ENCODE measurements at places on chromosomes 2 and 18.
A peak's percentile ranks its signal among the peaks of the same experiment; 100 is the strongest.

- DNase-seq = no peak
Measured at GRCh38 chr18:14922031-14922430, 174.1 kb downstream of the ANKRD30B start.

GRCh38 chr18:77857678-77858655 is 608.3 kb downstream of the GALR1 start:
- no peak for DNase-seq

GRCh38 chr2:33002863-33003262 is 56.1 kb downstream of the LTBP1 start:
- no peak for DNase-seq

- no peak for DNase-seq
Measured at GRCh38 chr18:28846958-28847357, 670.0 kb upstream of the CDH2 start.

DNA sequence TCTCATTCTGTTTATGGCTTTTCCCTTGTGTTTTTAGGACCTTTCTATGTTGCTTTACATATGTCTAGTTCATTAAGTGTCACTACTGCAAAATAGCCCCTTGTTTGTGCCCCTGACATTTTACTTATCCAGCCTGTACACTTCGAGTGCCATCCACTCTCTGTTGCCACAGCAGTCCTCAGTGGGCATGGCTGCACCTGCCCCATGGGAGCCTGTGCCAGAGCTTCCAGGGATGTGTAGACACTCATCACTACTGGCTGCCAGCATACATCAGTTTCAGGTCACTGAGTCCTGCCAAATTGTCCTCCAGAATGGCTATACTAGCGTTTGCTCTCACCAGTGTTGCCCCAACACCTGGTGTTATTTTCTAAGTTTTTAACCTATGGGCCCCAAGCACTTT is 80.4 kb downstream of the ARMC9 start:
- DNase-seq = no peak

GRCh38 chr2:234450431-234451124 is 46.3 kb downstream of the ARL4C start:
- DNase-seq = no peak

GRCh38 chr18:8001711-8002301 is 434.7 kb downstream of the PTPRM start:
- no peak for DNase-seq

GRCh38 chr2:3470166-3470651 is 49.1 kb downstream of the ADI1 start:
- DNase-seq = no peak

DNA sequence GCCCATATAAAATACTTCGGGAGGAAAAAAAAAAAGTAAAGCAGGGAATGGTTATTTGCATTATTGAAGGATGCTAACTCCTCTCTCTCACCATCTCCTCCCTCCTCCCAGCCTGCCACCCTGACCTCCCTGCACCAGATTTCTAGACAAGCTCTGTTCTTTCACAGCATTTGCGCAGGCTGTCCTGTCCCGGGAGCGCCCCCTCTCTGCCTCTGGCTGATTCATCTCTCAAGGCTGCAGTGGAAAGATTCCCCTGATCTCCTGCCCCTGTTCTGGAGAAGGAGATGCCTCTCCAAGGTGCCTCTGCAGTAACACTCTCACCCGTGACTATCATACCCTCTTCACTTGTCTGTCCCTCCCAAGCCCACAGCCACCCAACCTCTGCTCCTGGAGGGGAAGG is 38.5 kb downstream of the COL4A4 start:
- no peak for DNase-seq

- DNase-seq = no peak
Measured at GRCh38 chr2:219561179-219562048, 9.9 kb downstream of the OBSL1 start.

DNA sequence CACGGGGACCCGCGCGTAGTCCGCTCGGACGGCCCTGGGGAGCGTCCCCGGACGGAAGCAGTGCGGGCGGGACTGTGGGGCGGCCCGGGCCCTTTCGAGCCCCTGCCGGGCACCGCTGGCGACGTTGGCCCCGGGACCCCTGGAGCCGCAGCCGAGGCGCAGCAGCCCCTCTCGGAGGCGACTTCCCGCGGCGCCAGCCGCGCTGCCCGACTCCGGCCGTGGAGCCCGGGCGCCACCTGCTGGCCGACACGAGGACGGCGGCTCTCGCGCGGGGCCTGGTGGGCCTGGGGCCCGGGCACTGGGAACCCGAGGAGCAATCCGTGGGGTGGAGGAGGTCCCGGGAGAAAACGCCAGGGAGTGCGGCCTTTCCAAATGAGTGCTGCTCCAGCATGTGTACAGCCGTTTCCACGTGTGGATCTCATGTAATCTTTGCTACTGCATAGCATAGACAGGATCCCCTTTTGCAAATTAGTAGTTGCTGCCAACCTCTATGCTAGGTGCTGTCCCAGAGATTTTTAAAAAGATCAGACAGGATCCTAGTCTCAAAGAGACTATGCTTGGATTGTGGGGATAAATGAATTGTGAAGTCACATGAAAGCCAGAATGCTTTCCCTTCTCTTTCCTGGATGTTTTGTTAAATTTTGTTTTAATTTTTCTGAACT is 4.0 kb downstream of the ID2 start:
- peak; percentile 68 for DNase-seq

DNA sequence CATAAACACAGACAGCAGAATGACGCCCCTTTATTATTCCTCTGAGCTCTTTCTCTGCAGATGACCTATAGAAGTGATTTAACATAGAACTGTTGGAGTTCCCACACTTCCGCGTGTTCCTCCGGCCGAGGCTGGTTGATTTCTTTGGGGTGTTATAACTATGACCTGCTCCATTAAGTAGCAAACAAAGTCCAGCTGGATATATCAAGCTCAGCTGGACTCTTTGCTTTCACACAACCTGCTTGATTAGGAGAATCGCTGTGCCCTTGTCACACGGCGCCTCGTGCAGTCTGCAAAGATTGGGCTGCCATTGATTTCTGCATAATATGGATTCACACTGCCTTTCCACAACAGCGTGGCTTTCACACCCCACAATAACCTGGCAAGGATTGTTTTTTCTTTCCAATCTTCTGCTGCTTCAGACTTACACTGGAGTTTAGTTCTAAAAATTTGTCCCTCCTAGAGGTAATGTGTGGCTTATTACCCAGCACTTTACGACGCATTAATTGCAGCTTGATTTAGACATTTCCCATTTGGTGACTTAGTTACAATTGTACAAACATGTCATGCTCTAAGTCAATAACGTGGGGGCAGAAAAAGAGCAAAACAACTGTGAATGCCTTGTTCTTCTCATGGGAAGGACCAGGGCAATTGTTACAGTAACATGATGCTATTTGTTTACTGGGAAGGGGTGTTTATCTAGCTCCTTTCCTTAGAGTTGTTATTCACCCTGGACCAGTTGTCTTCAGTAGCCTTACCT is 485.7 kb downstream of the TXNL1 start:
- DNase-seq = no peak

DNA sequence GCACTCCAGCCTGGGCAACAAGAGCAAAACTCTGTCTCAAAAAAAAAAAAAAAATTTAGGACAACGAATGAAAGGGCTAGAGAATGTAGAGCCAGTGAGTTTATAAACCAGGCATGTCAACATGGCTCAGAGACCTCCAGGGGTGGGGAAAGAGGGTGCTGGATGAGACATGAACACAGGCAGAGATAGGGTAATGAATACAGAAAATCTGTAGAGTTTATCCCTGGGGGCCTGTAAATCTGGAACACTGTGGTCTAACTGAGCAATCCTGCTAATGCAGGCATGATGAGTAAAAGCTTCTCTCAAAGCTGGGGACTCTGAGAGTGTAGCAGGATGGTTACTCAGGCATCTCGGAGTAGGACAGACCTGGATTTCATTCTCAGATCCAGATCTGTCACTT is 59.2 kb upstream of the IGFBP2 start:
- no peak for DNase-seq

DNA sequence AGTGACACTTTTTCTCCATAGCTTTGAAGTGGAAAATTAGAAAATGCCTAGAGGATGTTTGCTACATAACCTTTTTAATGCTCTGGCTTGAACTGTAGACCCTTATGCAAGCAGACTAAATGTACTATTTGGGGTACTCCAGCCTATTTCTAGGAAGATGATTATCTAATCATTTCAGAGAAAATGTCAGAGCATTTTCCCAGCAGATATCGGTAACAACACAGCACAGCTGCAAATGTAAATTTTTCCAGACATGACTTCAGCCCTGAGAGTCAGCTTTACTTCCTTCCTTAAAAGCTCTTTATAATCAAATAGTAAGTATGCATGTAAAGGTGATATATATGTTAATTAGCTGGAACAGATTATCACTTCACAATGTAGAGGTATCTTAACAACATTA is 1647.1 kb downstream of the SUCLG1 start:
- no peak for DNase-seq

GRCh38 chr18:26696308-26696707 is 148.0 kb upstream of the KCTD1 start:
- DNase-seq = no peak

DNA sequence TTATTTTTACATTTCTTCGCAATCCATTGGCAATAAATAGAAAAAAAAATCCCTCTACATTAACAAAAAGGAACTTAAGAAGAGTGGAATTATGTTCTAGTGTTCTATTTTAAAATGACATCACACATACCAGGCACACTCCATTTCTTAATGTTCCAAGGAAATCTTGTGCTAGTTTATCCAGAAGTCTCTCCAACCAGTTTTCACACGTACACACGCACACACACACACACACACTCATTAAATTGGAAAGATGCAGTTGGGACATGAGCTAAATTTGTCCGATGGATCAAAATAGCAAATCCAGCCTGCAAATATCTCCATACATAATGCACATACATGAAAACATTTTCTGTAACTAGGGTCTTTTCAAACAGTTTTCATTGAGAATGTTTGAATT is 78.3 kb downstream of the KCNJ3 start:
- DNase-seq = no peak

- DNase-seq = no peak
Measured at GRCh38 chr2:60844105-60844504, 37.3 kb upstream of the REL start.

- DNase-seq = no peak
Measured at GRCh38 chr2:189505492-189505891, 64.2 kb downstream of the WDR75 start.

DNA sequence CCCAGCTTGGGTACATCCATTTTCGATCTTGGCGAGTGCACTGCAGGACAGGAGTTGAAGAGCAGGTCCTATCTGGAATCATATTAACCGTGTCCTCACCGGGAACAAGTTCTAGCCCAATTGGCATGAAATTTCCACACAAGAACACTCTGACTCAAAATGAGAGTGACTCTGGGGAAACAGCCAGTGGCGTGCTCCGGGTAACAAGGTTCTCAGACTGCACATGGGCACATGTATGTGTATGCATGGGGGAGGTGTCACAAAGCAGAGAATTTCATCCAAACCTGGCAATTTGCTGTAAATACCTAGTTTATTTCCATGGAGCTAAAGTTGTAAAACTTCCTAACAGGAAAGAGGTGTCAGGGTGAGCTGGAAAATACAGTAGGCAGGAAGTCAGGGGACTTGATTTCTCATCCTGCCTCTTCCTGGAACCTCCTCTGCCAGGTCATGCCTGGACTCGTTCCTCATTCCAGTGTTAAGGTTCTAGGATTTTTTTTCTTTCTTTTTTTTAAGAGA is 1.7 kb downstream of the TUBB6 start:
- no peak for DNase-seq

- no peak for DNase-seq
Measured at GRCh38 chr2:111975053-111975552, 76.7 kb downstream of the MERTK start.

DNA sequence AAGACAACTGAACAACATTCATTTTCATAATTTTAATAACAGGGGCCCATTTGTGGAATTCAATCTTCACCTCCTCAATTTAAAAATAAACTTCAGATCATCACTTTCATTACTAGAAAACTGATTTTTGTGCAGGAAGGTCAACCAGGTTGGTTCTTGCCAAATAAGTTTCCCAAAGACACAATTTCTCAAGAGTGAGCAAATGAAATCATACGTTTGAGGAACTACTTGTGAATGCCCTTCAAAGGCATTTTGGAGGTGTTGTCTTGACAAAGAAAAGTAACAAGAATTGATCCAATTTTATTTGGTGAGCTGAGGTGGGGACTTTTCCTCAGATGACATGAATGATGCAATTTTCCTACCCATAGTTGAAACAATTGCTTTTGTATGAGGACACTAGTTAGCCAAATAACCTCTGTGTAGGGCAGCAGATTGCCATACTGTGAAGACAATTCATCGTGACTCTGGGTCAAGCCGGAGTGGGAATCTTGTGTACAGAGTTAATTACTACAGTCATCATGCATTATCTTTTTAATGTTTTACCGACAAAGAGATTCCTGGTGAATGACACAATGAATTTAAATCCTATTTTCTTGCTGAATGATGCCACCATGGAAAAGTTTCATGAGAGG is 121.8 kb downstream of the TGFA start:
- no peak for DNase-seq

GRCh38 chr2:237693291-237693994 is 66.1 kb downstream of the LRRFIP1 start:
- no peak for DNase-seq

DNA sequence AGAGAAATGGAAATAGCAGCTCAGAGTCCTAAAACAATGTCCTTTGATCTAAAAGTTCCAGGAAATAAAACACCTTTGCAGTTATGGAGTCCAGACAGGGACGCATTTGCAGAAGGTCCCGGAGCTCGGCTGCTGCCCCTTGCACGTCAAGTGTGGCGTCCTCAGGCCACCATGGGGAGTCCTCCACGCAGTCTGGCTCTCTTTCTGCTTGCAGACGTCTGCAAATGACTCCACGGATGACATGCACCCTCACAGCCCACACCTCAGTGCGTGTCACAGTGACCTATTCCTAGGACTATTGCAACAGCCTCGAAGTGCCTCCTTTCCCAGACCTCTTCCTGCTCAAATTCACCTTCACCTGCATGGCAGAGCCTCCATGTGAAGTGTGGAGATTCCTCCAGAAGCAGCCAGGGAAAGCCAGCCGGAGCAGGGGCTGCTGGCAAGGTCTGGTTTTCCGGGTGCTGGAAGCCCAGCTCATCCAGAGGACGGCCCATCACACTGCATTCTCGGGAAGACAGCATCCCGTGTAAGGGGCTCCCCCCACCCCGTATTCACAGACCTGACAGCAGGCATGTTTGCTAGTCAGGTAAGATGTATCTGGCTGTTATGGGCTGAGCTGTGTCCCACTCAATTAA is 137.7 kb downstream of the ASB1 start:
- no peak for DNase-seq

- no peak for DNase-seq
Measured at GRCh38 chr2:5459041-5459440, 233.1 kb upstream of the SOX11 start.

- no peak for DNase-seq
Measured at GRCh38 chr2:237567276-237568029, 1.1 kb downstream of the PRLH start.

GRCh38 chr2:64996871-64997307 is 7.7 kb downstream of the SLC1A4 start:
- DNase-seq = no peak
